ENCODE measurements at places on chromosomes 5 and 9. TPM values are rescaled to one million over a fixed set of nuclear protein-coding genes. Genes with fewer than 3 reads are reported as not detected.

GRCh38 chr9:96644137-96644536 is 11.0 kb downstream of the PRXL2C start:
- H3K27ac ChIP-seq: no peak overlapping the region
- no peak for DNase-seq
- peaks cover 64% of the 10 kb centered on the region for H3K36me3 ChIP-seq
- H3K4me3 ChIP-seq: no peak overlapping the region

DNA sequence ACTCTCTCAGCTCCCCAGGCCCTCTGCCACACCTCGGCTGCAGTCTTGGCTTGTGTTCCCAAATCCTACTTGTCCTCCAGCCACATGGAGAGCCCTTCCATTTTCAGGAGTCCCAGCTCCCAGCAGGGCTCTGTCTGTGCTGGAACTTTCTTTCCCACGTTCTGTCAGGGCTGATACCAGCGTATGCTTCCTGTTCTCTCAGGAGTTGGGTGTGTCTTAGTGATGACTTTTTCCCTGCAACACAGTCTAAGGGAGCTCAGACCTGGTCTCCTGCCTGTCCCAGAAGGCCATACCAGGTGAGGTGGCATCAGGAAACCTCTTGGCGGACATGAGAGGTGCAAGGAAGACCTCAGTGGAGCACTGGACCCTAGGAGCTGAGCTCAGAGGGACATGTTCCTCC is 226.5 kb downstream of the HSPA4 start:
- H3K36me3 ChIP-seq: no peaks in the 10 kb centered on the region
- H3K27me3 ChIP-seq: no peaks in the 10 kb centered on the region
- H3K4me1 ChIP-seq: no peaks in the 10 kb centered on the region
- no peak overlapping the region for H3K27ac ChIP-seq
- DNase-seq: no peak

DNA sequence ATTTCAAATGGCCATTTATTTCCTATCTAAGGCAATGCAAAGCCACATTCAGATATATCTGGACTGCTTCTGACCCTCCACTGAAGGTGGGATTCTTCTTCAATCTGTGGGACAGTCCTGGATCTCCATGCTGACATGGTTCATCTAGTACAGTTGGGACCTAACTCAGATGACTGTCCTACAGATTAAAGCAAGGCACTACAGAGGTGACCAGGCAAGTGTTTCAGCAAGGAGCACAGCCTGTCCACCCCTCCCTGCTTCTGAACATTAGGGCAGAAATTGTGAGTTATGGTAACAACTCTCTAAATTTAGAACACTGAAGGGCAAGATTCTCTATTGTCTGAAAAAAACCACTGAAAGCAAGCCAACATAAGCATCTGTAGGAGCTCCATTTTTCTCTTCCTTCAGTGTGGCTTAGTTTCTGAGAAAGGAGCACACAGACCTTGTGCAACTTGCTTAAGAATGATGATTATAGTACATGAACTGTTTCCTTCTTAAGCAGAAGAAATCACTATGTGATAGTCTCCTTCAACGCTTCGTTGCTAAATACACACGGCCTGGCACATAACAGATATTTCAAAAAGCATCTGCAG is 62.9 kb upstream of the BARX1 start:
- H3K27ac ChIP-seq: peak overlapping the region; percentile 0
- H3K4me1 ChIP-seq: peaks cover 8% of the 10 kb centered on the region
- no peaks in the 10 kb centered on the region for H3K36me3 ChIP-seq
- no peak overlapping the region for H3K4me3 ChIP-seq

NUDT12 gene
- total RNA-seq: 11.8 TPM

PNPLA7 gene
- 12.2 TPM for total RNA-seq

LIFR gene
- 110 TPM for total RNA-seq

DNA sequence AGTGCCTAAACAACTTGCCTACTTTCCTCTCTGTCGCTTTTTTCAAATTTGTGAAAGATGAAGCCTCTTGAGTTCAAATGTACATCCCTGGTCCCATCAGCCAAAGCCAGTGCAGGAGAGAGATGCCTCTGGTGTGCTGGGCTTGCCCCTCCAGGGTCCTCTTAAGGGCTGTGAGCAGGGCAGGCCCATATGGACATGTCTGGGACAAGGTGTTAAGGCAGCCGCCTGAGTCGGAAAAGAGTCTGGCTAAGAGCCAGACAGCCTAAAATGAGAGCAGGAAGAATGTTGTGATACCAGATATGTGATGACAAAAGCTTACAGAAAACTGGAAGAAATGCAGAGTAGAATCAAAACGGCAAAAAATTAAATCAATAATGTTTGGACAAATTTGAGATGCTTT is 72.5 kb downstream of the APTX start:
- no peak overlapping the region for H3K4me3 ChIP-seq
- H3K27ac ChIP-seq: no peak overlapping the region
- H3K4me1 ChIP-seq: no peaks in the 10 kb centered on the region
- no peaks in the 10 kb centered on the region for H3K36me3 ChIP-seq

DNA sequence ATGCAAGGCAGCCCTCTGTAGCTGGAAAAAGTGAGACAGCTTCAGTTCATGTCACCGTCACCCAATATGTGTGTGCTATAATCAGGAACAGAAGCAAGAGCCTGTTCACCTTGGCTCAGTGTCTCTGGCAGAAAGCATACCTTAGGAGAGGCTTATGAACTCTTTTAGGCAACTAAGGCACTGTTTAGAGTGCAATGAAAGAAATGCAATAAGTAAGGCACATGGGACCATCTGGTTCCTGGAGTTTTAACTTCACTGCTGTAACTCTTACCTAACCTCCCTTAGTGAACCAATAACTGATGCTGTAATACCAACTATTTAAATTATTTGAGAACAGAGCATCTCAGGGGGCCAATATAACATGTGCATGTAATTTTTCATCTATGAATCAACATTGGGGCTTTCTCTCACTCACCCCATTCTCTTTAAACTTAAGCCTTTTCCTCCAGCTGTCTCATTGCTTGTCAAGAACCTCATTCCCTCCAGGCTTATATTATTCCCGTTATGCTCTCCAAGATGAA is 32.4 kb downstream of the C9 start:
- H3K4me3 ChIP-seq: no peak overlapping the region
- H3K27ac ChIP-seq: no peak overlapping the region
- H3K36me3 ChIP-seq: no peaks in the 10 kb centered on the region
- DNase-seq: no peak
- no peaks in the 10 kb centered on the region for H3K4me1 ChIP-seq

GRCh38 chr9:127832248-127832647 is 22.2 kb downstream of the ENG start:
- H3K27ac ChIP-seq: peak overlapping the region; percentile 51
- no peak overlapping the region for H3K4me3 ChIP-seq
- DNase-seq: no peak
- H3K27me3 ChIP-seq: no peaks in the 10 kb centered on the region
- H3K4me1 ChIP-seq: peaks cover 97% of the 10 kb centered on the region

KCNT1 gene
- total RNA-seq: 0.35 TPM

GRCh38 chr5:52010454-52010853 is 627.2 kb downstream of the ISL1 start:
- no peaks in the 10 kb centered on the region for H3K27me3 ChIP-seq
- H3K4me3 ChIP-seq: no peak overlapping the region
- H3K4me1 ChIP-seq: no peaks in the 10 kb centered on the region
- no peak for DNase-seq

DNA sequence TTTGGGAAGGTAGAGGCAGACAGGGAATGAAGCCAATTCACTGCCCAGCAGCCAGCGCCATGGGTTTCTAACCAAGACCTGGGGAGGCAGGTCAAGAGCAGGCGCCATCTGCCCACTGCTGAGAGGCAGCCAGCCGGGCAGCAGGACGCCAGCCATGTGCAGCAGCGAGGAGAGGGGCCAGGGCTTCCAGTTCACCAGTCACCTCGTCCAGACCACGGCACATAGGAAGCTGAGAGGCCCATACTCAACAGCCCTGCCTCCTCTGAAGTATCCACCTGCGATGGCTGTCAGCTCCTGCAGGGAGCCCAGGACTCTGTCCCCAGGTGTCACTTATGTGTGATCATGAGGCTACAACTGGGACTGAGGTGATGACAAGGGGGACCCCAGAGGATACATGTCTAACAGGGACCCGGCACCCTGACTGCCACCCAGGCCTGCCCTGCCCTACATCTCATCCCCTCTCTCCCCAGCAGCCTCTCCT is 30.1 kb downstream of the IPPK start:
- DNase-seq: peak; percentile 22
- no peak overlapping the region for H3K27ac ChIP-seq
- H3K27me3 ChIP-seq: no peaks in the 10 kb centered on the region
- peaks cover 100% of the 10 kb centered on the region for H3K36me3 ChIP-seq
- H3K4me3 ChIP-seq: no peak overlapping the region
- H3K4me1 ChIP-seq: no peaks in the 10 kb centered on the region

GRCh38 chr9:79023134-79023580 is 548.6 kb upstream of the TLE4 start:
- no peak overlapping the region for H3K4me3 ChIP-seq
- H3K27me3 ChIP-seq: no peaks in the 10 kb centered on the region
- no peak overlapping the region for H3K27ac ChIP-seq
- DNase-seq: no peak
- no peaks in the 10 kb centered on the region for H3K36me3 ChIP-seq

- H3K4me1 ChIP-seq: peaks cover 36% of the 10 kb centered on the region
- no peaks in the 10 kb centered on the region for H3K36me3 ChIP-seq
- no peaks in the 10 kb centered on the region for H3K27me3 ChIP-seq
- H3K4me3 ChIP-seq: no peak overlapping the region
- peak overlapping the region; percentile 78 for H3K27ac ChIP-seq
These were observed 24.7 kb downstream of the ZDHHC11B start for GRCh38 chr5:759781-760362.

PDE6A gene
- total RNA-seq: not detected

SRP19 gene
- 29.5 TPM for total RNA-seq

GRCh38 chr5:173324115-173325001 is 3.9 kb downstream of the STC2 start:
- peaks cover 5% of the 10 kb centered on the region for H3K36me3 ChIP-seq
- H3K4me3 ChIP-seq: peak overlapping the region; percentile 32

PDGFRB gene
- total RNA-seq: 89.3 TPM

- no peak overlapping the region for H3K4me3 ChIP-seq
- peaks cover 68% of the 10 kb centered on the region for H3K36me3 ChIP-seq
- no peaks in the 10 kb centered on the region for H3K27me3 ChIP-seq
- H3K4me1 ChIP-seq: peaks cover 60% of the 10 kb centered on the region
- H3K27ac ChIP-seq: no peak overlapping the region
- no peak for DNase-seq
These were observed 6.2 kb downstream of the REEP5 start for GRCh38 chr5:112915831-112916230.

- H3K36me3 ChIP-seq: no peaks in the 10 kb centered on the region
- DNase-seq: no peak
- no peaks in the 10 kb centered on the region for H3K27me3 ChIP-seq
- no peak overlapping the region for H3K27ac ChIP-seq
- no peak overlapping the region for H3K4me3 ChIP-seq
- H3K4me1 ChIP-seq: peaks cover 1% of the 10 kb centered on the region
These were observed 61.0 kb upstream of the FER start for GRCh38 chr5:108686676-108687075.

GRCh38 chr5:60959156-60959555 is 14.2 kb downstream of the NDUFAF2 start:
- no peaks in the 10 kb centered on the region for H3K27me3 ChIP-seq
- no peak overlapping the region for H3K27ac ChIP-seq
- no peak for DNase-seq
- H3K4me1 ChIP-seq: no peaks in the 10 kb centered on the region

- DNase-seq: no peak
- no peaks in the 10 kb centered on the region for H3K36me3 ChIP-seq
- no peaks in the 10 kb centered on the region for H3K27me3 ChIP-seq
- H3K4me3 ChIP-seq: no peak overlapping the region
- H3K27ac ChIP-seq: no peak overlapping the region
- H3K4me1 ChIP-seq: no peaks in the 10 kb centered on the region
These were observed 35.9 kb upstream of the HRH2 start for GRCh38 chr5:175621971-175622370.

- peak overlapping the region; percentile 17 for H3K4me3 ChIP-seq
- H3K4me1 ChIP-seq: peaks cover 46% of the 10 kb centered on the region
- H3K27ac ChIP-seq: peak overlapping the region; percentile 38
- no peak for DNase-seq
These were observed 7.0 kb downstream of the PAM start for GRCh38 chr5:102762095-102762534.

GRCh38 chr5:37975531-37975930 is 135.7 kb upstream of the GDNF start:
- H3K4me3 ChIP-seq: no peak overlapping the region
- DNase-seq: no peak

- no peaks in the 10 kb centered on the region for H3K4me1 ChIP-seq
- H3K4me3 ChIP-seq: no peak overlapping the region
- no peak overlapping the region for H3K27ac ChIP-seq
- peaks cover 17% of the 10 kb centered on the region for H3K27me3 ChIP-seq
These were observed 5.3 kb downstream of the ABO start for GRCh38 chr9:133269537-133270362.

DNA sequence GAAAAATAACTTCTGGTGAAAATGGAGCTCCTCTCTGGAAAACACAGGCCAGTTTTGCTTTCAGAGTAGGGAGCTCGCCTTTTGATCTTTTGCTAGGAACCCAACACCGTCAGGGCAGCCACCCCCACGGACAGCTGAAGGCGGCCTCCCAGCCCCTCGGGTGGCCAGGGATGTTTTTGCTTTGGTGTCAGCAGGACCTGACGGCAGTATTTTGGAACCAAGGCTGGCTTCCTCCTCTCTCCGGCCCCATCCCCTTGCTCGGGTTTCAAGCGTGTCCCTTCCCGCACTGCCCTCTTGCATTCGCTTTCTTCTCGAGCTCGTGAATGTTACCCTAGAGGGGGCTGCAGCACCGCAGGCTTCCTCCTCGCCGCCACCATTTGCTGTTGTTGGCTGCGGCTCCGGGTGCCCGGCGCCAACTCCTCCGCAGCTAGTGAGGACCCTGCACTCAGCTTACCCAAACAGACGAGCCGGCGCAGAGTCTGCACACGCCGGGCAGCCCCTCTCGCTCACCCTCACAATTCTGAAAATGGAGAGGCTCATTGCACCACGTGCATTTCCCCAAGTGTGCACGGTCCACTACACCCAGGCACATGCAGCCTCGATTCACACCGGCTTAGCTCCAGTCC is 35.5 kb upstream of the ADAMTSL1 start:
- H3K4me1 ChIP-seq: peaks cover 14% of the 10 kb centered on the region
- H3K27me3 ChIP-seq: no peaks in the 10 kb centered on the region
- no peaks in the 10 kb centered on the region for H3K36me3 ChIP-seq
- H3K4me3 ChIP-seq: peak overlapping the region; percentile 51
